ENCODE measurements at places on chromosomes 16 and 17.
A peak's percentile ranks its signal among the peaks of the same experiment; 100 is the strongest.

DNA sequence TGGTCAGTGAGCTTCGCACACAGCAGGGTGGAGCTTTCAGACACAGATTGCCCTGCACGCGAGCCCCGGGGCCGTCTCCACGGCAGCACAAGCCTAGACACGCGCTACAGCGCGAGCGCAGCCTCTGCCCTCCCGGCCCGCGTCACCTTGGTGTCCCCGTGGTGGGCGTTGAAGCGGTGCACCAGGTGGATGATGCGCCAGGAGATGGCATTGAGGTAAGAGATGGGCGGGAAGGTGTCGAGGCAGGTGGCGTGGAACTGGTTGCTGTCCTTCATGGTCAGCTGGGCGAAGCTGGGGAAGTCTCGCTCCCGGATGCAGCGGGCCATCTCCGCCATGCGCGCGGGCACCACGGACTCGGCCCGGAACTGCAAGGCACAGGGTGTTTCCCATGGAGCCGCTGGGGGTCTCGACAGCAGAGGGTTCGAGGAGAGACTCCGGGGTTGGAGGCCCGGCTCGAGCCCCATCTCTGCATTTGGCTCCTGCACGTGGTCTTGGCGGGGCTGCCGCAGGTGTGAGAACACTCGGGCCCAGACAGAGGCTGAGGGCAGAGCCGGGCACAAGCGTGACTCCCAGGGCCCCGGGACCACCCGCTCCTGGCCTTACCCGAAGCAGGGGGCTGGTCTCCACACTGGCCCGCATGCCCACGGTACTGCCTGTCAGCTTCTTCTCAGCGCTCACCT lies 4.3 kb upstream of the CYBA start:
- no peak for DNase-seq

DNA sequence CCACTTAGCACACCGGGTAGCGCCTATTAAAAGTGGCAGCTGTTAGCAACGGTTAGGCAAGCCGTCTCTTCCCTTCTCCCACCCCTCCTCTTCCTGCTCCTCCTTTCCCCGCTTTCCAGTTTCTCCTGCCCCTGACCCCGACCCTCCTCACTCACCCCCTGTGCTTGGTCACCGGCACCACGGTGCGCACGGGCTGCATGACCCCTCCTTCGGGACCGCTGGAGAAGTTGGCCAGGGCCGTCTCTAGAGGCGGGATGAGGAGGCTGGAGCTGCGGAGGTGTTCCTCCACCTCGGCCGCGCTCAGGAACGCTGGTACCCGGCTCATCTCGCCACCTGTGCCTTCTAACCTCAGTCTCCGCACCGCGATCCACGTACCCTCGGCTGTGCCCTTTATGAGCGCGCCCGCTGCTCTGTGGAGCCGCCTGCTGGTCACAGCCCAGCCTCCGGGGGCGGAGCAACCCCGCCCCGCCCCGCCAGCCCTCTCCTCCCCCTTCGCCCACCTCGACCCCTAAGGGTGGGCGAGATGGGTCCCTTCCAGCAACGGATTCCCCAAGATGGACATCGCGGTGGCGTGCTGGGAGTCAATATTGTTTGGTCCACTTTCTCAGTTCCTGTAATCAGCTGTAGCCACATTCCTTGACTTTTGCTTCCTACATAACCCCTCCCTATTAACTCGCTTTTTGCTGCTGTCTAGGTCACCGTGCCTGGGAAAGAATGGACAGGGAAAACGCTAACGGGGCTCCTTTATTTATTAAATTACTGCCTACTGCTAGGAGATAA lies at the start of gene CRYM:
Gene CRYM (minus strand): TSS at position 364 of the 780 bp plus-strand sequence. CDS start 39 bp downstream, at position 325.
- DNase-seq: peak; percentile 45

DNA sequence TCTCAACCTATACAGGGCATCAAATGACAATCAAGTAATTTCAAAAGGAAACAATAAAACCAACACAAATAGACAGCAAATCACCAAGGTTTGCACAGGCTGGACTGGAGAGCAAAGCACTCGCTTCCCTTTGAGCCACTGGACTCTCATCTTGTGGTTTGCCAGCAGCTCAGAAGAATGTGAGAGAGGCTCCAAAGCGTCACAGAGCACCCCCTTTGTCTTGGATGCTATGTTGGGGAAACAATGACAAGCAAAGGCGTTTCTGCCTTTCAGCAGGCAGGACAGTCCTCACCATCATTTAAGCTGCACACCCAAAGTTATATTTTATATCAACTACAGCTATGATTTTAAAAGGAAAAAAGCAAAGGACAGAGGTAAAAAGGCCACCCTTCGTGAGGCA lies 13.2 kb downstream of the SLC6A4 start:
- DNase-seq: no peak

- DNase-seq: no peak
These were observed 5.4 kb downstream of the RNF222 start for GRCh38 chr17:8392274-8392673.

- DNase-seq: no peak
These were observed 1.2 kb downstream of the ZACN start for GRCh38 chr17:76079956-76080767.

GRCh38 chr16:24357511-24357910 lies 101.4 kb downstream of the CACNG3 start:
- DNase-seq: no peak

- no peak for DNase-seq
These were observed 19.3 kb downstream of the FCSK start for GRCh38 chr16:70473446-70474319.

DNA sequence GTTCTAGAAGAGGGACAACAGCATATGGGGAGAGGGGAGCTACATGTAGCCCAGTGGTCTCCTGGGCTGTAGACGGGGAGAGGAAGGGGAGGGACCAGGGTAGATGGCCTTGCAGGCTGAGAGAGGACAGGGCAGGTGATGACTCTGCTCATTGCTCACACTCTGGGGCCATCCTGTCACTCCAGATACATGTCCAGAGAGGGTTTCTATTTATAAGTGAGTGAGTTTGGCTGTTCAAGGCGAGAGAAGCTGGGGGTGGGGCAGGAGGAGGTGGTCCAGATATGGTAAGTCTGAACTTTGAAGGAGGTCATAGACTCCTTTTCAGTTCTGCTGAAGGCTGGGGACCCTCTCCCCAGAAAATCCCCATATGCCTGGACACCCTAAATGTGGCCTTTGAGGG lies 22.2 kb downstream of the CACNA1G start:
- DNase-seq: no peak

- no peak for DNase-seq
These were observed 32.6 kb downstream of the RHOT1 start for GRCh38 chr17:32174889-32175288.

DNA sequence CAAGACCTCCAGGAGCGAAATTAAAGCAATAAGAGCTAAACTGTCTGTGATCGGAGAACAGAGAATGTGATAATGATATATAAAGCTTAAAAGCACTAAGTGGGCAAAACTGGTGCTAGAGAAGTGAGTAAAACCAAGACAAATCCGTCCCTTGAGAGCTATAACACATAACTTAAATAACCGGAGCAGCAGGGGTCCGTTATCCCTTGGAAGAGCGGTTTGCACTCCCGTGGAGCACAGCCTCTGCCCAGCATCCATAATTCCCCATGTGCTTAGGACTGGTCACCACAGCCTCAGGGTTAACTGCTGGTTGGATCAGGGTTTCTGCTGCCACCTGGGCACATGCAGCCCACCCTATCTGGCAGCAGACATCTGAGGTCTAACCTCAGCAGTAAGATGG lies 489.0 kb downstream of the NPIPA7 start:
- no peak for DNase-seq

- no peak for DNase-seq
These were observed 70.4 kb downstream of the METRNL start for GRCh38 chr17:83149761-83150251.

- DNase-seq: no peak
These were observed 86.3 kb downstream of the SPECC1 start for GRCh38 chr17:20095336-20096080.

DNA sequence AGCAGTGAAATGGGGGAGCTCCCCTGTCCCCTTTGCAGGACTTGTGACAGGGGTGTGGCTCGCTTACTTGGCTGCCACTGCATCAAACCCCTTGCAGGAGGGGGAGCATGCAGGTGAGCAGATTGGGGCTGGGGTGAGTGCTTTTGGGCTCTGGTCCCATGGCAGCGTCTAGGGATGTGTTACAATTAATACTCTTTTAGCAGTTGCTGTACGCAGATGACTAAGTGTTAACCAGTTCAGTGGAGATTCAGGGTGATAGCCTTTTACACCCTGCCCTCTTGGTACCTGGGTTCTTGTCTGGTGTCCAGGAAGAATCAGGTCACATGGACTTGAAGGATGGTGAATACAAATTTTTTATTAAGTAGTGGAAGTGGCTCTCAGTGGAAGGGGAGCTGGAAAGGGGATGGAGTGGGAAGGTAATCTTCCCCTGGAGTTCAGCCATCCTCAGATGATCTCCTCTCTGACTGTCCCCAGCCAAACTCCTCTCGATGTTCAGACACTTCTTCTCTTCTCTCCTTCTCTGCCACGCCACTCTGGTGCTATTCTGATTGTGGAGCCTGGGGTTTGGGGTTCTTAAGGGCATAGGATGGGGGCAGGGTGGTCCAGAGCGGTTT lies 100.1 kb downstream of the MARF1 start:
- no peak for DNase-seq

DNA sequence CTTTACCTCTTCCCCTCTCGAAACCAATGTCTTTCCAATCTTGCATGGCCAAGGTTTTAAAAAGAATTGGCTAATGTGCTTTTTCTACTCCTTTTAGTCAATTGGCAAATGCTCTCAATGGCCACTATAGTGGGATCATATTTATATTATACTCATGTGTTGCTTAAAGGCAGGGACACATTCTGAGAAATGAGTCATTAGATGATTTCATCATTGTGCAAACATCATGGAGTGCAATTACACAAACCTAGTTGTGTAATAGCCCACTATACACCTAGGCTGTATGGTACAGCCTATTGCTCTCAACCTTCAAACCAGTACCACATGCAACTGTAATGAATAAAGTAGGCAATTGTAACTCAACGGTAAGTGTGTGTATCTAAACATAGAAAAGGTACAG lies 180.9 kb downstream of the HS3ST3A1 start:
- DNase-seq: no peak

GRCh38 chr17:1713878-1714426 lies 3.8 kb upstream of the TLCD2 start:
- no peak for DNase-seq

GRCh38 chr16:50103764-50104163 lies 38.0 kb downstream of the HEATR3 start:
- DNase-seq: no peak

GRCh38 chr17:58527949-58528348 lies 13.5 kb upstream of the MTMR4 start:
- DNase-seq: no peak

GRCh38 chr17:77489893-77490255 lies 349.1 kb downstream of the SEC14L1 start:
- DNase-seq: no peak

- no peak for DNase-seq
These were observed 264.6 kb downstream of the HS3ST3A1 start for GRCh38 chr17:13337151-13337550.

GRCh38 chr16:27245276-27246172 lies 23.0 kb downstream of the NSMCE1 start:
- peak; percentile 68 for DNase-seq

GRCh38 chr17:44345454-44346026 lies 438 bp downstream of the GRN start:
- DNase-seq: peak; percentile 33

DNA sequence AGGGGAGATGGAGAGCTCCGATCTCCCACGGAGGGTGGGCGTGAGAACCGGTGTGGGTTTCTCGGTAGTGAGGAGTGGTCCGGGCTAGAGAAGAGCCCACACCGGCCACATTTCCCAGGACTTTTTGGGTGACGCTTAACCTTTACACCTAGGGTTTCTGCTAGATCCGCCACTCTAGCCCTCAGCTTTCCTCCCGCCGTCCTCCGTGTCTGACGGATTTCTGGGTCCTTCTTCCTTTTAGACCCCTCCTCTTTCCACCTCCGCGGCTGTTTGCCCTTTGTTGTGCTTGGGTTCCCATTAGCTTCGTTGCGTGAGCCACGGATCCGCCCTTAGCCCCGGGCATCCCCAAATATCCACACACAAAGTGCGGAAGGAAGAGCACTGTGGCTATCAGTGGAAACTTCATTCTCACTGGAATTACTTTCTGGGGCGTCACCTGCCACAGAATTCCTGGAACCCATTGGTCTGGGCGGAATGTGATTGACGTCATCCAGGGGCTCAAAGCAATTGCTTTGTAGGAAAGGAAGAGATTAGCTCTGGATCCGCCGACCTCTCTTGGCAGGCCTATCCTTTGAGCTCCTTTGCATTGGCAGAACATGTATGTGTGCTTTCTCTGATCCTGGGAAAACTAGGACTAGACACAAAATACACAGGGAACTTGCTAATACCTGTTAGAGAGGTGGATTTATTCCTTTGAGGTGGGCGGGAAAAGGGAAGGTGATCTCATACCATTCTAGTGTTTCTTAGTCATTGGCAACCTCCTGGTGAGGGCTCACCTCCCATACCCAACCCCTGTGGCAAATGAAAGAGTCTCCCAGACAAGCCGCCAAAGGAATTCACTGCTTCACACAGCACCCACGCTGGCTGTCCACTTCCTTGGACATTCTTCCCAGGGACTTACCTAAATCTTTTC lies 654 bp downstream of the TNFAIP1 start:
- no peak for DNase-seq
